Activated CD4-positive, alpha-beta T cell treated with anti-CD3 and anti-CD28 coated beads for 36 hours (primary cell): ENCODE measurements at places on chromosomes 6 and 20. TPM values are rescaled to one million over a fixed set of nuclear protein-coding genes. Genes with fewer than 3 reads are reported as not detected.

- DNase-seq: peak; percentile 13
Measured at GRCh38 chr20:6074145-6074561, 20.3 kb upstream of the LRRN4 start.

- no peak for DNase-seq
Measured at GRCh38 chr6:61901748-61902147, 384.3 kb downstream of the KHDRBS2 start.

DNA sequence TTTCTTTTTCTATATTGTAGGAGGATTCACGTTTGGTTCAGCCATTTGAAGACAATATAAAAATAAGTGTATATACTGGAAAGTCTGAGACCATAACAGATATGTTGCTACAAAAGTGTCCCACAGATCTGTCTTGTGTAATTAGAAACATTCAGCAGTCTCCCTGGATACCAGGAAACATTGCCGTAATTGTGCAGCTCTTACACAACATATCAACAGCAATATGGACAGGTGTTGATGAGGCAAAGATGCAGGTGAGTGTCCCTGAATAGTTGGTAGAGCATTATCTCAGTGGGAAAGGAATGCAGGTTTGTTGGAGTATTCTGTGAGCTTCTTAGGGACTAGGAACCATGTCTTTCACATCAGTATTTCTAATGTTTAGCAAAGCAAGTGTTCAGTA is 18.3 kb upstream of the ADGRF4 start:
- no peak for DNase-seq

The SCRT2 gene
- total RNA-seq: not detected

The GPSM3 gene
- 82.6 TPM for total RNA-seq

The IL17F gene
- 155 TPM for total RNA-seq

GRCh38 chr20:57065646-57066045 is 200.8 kb downstream of the BMP7 start:
- no peak for DNase-seq

The PAK5 gene
- not detected for total RNA-seq

The TULP1 gene
- total RNA-seq: not detected

DNA sequence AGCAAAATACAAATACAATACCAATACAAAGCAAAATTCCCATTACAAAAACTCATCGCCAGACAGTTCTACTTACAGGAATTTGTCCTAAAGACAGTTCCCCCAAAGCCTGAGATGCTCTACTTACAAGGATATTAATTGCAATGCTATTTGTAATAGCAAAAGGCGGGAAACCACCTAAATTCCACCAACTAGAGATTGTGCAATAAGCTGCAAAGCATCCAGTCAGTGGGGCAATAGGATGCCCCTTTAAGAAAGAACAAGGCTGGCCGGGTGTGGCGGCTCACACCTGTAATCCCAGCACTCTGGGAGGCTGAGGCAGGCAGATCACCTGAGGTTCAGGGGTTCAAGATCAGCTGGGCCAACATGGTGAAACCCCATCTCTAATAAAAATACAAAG is 39.1 kb downstream of the FAM209B start:
- no peak for DNase-seq

- DNase-seq: no peak
Measured at GRCh38 chr6:135922174-135922573, 70.7 kb downstream of the PDE7B start.

DNA sequence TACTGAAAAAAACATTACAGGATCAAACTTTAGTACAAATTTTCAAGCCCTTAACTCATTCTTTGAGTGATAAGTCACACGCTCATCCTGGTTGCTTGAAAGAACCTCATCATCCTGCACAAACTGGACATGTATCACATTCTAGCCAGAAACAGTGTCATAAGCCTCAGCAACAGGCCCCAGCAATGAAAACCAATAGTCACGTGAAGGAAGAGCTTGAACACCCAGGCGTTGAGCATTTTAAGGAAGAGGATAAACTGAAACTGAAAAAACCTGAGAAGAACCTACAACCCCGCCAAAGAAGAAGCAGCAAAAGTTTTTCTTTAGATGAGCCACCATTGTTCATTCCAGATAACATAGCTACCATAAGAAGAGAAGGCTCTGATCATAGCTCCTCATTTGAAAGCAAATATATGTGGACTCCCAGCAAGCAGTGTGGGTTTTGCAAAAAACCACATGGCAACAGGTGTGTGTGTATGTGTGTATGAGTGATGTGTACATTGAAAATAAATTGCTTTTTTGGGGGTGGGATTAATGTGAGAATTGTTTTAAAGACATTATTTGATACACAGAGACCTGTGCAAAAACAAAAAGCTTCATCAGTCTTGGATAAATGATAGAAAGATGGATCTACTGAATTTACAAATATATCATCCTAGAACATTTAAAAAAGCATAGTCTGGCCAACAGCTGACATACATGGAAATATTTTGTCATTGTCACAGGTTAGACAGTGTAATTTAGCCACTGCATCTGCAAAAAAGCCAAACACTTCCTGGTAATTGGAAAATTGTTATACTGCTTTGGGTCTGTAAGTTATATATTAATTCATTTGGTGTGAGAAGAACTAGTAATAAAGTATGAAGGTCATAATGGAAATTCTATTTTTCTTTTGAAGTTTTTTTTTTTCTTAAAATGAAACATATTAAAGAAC is 50.1 kb downstream of the PHF3 start:
- no peak for DNase-seq

DNA sequence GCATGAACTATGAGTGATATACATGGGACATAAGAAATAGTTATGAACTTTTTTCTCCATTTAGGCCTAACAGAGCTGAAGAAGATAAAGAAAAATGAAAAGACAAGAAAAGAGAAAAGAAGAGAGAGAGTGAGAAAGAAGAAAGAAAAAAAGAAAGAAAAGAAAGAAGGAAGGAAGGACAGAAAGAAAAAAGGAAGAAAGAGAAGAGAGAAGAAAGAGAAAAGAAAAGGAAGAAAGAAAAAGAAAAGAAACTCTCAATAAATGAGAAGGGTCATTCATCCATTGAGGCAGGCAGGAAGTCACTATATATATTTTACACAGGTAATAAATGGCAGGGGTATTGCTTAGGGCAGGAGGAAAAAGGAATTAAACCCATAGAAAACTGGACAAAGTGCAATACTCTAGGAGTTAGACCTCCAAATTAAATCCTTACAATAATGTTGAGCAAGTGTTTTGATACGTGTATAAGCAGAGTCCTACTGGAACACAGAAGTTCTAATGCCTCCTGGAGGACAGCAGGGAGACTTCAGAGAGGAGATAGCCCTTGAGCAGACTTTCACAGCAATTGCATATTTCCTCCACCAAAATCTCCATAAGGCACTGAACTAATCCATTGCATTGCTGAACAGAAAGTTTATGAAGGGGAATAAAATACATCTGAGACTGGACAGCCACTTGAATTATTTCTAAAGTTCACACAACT is 86.4 kb upstream of the TENT5A start:
- no peak for DNase-seq

The ACSS1 gene
- total RNA-seq: 10.7 TPM

DNA sequence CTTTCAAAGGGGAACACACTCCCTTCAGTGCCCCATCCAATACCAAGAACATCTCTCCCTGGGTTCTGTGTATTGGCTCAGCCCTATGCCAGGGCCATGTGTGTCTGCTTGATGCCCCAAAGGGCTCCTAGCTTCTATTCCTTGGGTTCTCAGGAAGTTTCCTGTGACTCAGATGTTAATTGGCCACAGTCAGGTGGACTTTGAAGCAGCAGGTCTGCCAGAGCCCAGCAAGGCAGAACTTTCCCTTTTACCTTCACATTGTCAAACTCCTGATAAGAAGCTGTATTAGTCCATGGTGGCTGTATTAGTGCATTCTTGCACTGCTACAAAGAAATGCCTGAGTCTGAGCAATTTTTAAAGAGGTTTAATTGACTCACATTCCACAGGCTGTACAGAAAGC is 116.0 kb upstream of the PTPRT start:
- DNase-seq: no peak

GRCh38 chr6:154157706-154158105 is 118.7 kb downstream of the OPRM1 start:
- no peak for DNase-seq

The LPA gene
- total RNA-seq: not detected

DNA sequence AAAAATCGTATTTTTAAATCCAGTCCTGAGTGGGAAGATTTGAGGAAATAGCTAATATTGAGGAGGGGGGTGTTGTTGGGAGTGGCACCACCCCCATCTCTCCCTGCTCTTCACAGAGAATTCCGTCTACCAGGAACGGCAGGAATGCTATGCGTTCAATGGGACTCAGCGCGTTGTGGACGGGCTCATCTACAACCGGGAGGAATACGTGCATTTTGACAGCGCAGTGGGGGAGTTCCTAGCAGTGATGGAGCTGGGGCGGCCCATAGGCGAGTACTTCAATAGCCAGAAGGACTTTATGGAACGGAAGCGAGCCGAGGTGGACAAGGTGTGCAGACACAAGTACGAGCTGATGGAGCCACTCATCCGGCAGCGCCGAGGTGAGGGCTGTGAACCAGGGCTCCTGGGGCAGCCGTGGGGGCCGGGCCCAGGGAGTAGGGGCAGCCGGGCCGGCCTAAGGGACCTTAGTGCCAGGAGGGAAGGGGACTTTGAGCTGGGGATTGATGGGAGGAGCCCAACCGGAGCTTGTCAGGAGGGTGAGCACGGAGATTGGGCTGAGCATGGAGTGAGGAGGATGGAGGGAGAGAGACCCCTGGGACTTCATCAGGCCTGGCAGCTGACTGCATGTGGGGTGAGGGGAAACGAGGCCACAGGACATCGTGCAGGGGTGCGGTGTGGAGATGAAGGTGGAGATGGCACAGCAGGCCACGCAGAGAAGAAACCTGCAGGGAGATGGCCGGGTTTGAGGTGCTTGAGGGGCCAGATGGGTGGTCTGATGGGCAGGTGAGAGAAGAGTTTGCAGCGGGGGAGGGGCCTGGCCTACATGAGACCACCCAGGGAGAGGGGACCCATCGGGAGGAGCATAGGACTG is 41.3 kb downstream of the HLA-DPB1 start:
- DNase-seq: peak; percentile 23

DNA sequence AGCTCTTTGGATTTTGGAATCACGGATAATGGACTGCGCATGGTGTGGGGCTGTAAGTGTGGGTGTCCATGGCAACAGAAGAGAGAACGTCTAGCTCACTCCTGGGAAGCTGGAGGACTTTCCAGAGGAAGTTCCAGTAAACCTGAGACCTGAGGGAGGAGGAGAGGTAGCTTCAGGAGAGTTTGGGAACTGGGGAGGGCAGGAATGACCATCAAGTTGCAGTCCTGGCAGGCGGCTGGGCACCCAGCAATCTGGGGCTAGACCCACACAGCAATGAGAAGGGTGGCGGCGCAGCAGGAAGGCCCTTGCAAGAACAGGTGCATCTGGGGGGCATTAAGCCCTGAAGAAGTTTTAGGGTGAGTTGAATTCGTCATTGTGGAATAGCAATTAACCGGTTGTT is 95.9 kb downstream of the FOXC1 start:
- DNase-seq: no peak

The TBXT gene
- not detected for total RNA-seq

The CYP39A1 gene
- not detected for total RNA-seq

The MTFR2 gene
- 28.9 TPM for total RNA-seq

DNA sequence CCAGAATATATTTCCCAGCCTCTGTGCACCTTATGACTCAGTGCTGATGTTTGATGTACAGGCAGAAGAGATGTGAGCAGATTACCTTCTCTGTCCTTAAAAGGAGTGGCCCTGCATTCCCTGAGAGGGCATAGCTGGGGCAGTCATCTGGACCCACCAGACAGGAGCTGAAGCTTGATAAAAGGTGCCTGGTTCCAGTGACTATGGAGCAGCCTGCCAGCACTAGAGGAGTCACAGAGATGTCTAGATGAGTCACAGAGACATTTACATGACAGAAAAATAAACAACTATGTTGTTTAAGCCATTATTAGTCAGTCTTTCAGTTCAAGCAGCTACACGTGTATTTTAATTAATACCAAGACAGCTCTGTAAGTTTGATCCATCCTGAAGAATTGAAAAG is 237.1 kb upstream of the MOCS1 start:
- DNase-seq: no peak

The ALDH5A1 gene
- 16.5 TPM for total RNA-seq
